HepG2 (cell line): ENCODE measurements at places on chromosomes 2 and 18. TPM values are rescaled to one million over a fixed set of nuclear protein-coding genes. Genes with fewer than 3 reads are reported as not detected.

DNA sequence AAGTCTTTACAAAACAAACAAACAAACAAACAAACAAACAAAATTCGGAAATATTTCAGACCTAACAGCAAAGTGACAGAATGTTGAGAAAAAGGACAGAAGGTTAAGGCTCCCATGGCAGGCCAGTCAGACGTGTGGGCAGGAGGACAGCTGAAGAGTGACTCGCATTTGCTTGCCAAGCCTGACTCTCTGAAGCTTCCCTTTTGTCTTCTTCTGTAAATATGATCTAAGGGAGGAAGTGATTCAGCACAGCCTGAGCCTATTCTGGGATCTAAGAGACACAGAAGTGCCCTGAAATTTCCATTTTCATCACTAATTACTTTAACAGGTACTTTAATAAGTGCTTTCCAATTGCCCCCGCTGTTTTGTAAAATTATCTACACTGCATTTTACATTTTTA is 134.0 kb upstream of the LYPD1 start:
- DNase-seq: no peak

DNA sequence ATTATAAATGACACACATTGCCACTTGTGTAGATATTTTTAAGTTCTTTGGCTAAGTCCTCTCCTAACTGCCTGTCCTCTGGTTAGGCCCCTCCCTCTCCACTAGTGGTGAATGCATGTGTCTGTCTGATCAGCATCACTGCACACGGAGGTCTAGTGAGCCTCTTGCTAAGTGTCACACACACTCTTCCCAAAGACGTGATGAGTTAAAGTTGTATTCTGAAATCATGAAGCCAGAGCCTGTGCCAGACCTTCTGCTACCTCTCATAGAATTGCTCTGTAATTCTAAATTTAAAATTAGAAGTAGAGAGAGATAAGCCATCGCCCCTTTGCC is 41.3 kb downstream of the RALB start:
- no peak for DNase-seq

DNA sequence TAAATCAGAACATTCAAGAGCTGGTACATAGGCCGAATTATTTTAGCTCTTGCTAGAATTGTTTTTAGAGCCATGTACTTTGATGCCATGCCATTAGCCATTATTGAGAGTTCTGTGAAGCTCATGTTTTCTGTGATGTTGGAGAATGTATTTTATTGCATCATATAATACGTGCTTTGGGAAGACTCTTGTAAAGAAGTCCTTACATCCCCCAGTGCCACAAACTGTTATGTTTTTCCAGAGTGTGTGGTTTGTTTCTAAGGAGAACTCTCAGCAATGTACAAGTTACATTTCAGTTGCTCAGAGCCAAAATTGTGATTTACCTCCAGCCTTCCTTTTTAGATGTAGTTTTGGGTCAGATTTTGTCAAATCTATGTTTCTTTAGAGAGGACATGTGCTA is 148.6 kb downstream of the HAUS1 start:
- DNase-seq: no peak

DNA sequence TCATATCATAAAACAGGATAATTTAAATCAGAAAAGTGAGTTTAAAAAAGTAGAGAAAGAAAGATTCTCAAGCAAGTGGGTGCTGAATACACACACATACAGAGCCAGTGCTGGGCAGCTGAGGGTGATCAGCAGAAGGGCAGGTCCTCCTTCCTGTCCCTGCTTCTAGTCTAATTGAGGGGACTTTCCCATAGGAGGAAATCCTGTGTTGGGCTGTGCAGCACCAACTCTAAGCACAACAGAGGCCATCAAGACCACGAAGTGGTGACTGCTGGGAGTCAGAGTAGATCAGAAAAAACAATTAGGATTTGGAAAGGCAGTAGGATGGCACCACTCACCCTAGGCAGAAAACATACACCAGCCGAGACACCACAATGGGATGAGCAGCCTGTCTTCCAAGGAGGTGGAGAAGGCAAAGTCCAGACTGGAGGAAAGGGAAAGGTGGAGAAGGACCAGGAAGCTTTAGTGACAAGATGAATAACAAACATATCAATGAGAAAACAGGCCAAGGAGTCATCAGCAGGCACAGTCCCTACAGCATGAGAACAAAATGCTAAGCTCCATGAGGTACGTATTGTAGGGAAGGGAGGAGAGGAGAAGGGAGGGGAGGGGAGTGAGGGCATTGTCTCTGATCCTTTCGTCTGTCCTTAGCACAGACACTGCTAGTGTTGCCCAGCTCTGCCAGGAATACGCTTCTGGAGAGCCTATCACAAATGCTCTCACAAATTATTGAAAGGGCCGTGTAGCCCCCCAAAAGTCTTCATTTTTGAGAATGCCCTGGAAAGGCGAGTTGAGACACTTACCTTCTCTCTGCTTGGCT is 16.7 kb upstream of the MSGN1 start:
- no peak for DNase-seq

- DNase-seq: no peak
These were observed 301.7 kb downstream of the ALK start for GRCh38 chr2:29619689-29620088.

DNA sequence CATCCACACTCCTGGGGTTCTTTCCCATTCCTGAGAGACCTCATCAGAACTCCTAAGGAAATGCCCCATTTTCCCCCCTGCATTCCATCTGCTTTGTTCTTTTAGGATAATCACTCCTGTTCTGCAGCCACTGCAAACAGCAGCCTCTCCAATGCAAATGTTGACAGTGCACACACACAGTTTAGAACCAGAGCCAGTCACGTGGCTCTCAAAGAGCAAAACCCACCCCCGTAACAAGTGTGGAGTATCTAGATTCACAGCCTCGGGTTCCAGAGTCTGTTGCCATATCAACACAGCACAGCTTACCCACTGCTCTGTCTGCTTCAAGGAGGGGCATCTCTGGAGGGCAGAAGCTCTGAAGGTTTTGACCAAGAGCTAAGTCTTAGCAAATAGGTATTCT is 180.0 kb downstream of the NAPG start:
- DNase-seq: peak; percentile 77

DNA sequence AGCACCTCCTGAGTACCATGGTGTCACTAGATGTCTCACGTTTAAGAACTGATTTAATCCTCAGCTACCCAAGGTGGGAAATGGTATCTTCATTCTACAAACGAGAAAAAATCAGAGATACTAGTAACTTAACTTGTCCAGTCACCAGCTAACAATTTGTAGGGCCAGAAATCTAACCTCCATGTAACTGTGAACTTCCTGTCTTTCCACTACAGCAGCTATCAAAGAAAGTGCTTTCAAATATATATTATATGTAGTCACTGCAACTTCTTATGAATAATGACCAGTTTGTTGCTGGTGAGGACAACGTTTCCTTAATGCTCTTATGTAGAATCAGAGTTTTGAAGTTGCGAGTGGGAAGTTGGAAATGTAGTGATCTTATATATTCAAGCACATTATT is 1.9 kb downstream of the REV1 start:
- DNase-seq: no peak

DNA sequence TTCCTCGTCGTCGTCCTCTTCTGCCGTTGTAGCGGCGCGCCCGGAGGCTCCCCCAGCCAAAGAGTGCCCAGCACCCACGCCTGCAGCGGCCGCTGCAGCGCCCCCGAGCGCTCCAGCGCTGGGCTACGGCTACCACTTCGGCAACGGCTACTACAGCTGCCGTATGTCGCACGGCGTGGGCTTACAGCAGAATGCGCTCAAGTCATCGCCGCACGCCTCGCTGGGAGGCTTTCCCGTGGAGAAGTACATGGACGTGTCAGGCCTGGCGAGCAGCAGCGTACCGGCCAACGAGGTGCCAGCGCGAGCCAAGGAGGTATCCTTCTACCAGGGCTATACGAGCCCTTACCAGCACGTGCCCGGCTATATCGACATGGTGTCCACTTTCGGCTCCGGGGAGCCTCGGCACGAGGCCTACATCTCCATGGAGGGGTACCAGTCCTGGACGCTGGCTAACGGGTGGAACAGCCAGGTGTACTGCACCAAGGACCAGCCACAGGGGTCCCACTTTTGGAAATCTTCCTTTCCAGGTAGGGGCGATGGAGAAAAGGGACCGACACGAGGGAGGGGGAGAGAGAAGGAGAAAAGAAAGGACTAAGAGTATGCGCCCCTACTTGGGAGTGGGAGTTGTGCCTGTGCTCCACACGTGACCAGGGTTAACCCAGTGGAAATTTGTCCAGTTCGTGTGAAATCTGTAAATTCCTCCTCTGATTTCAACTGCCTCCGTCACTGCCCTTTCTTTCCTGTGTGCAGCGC is 800 bp downstream of the HOXD13 start:
- no peak for DNase-seq

GRCh38 chr18:36993068-36993467 is 164.1 kb downstream of the KIAA1328 start:
- DNase-seq: no peak

DNA sequence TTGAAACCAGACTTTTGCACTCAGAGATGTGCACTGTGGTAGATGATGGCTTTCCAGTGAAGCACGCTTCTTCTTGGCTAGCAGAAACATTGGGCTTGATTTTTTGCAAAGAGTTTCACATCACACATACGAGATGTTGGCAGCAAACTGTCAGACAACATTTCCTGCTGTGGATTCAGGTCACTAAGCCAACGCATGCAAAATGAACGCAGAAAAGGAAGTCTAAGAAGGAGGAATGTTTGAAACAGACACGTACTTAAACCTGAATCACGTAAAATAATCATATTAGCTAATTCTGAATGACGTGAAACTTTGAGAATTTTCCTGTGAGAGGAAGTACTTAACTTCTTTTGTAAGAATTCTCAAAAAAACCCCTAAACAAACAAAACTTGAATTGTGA is 88.1 kb downstream of the EPB41L3 start:
- no peak for DNase-seq

GRCh38 chr18:13004396-13004795 is 13.2 kb downstream of the CEP192 start:
- DNase-seq: no peak

DNA sequence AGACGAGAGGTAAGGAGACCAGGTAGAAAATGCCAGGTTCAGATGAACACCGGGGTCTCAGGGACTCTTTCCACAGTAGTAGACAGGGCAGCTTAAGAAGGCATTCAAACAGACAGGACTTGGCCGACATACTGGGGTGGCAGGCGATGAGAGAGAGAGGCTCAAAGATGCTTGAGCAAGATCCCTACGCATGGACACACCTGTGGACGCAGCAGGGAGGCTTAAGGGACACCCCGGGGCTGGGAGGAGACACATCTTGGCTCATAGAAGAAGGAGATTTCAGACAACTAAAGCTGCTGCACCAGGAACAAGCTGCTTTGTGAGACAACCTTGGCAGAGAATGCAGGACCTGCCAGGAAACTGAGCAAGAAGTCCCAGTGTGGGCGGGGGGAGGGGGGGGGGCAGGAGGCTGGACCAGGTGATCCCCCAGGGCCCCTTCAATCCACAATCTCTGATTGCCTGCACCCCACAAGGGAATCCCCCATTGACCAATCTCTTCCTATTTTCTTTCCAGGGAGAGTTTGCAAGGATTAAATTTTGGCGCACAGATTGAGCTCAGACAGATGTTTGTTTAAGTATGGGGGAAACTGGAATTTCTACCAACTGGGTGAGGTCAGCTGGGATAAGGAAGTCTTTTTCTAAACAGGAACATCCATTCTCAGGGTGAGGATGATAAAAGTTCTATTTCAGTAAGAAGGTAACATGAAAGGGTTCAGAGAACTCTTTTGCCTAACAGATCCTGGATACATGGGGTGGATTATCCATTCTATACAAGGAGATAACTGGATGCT is 400.7 kb downstream of the NBAS start:
- DNase-seq: no peak

DNA sequence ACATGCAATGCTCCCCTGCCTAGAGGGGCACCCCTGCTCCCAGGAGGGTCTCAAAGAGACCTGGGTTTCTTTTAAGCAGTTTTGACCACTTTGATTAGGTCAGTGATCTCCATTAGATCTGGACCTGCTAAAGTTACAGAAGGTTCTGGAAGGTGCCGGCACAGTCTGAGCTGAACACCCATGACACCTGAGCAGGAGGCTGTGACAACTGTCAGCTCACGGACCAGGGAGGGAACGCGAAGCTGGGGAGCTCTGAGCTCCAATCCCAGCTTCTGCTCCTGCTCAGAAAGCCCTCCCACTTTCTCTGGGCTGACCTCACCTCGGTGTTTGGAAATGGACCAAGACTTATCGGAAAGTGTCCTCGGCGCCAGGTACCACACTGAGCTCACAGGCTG is 113.8 kb downstream of the NFATC1 start:
- no peak for DNase-seq

GRCh38 chr2:240757086-240757614 is 62.9 kb downstream of the KIF1A start:
- DNase-seq: no peak

DNA sequence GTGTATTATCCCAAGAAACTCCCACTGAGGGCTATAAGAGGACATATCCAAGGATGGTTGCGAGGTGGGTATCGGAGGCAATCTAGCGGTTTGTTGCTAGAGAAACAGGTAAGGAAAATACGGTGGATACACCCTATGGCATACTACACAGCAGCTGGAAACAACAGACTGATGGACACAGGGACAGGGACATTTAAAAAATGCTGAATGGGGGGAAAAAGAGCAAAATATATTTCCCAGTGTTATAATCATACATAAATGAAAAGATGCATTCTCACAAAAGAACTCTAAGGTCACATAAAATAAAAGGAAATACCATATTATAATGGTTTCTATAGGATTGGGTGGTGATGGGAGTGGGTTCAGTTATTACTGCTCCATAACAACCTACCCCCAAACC is 95.9 kb downstream of the SMC6 start:
- no peak for DNase-seq

- peak; percentile 59 for DNase-seq
These were observed 66.4 kb downstream of the MYO1B start for GRCh38 chr2:191311627-191312026.

- no peak for DNase-seq
These were observed 61.9 kb upstream of the ALPP start for GRCh38 chr2:232316461-232317330.

- no peak for DNase-seq
These were observed 68.6 kb downstream of the CAB39 start for GRCh38 chr2:230781130-230781797.

- no peak for DNase-seq
These were observed 22.1 kb downstream of the GPR39 start for GRCh38 chr2:132438691-132439090.

- no peak for DNase-seq
These were observed 164.4 kb upstream of the KLHL29 start for GRCh38 chr2:23220513-23221094.

- no peak for DNase-seq
These were observed 154.9 kb upstream of the NDUFV2 start for GRCh38 chr18:8947566-8947965.

GRCh38 chr2:105502625-105503334 is 103.9 kb upstream of the FHL2 start:
- no peak for DNase-seq

SPTBN1 gene
- total RNA-seq: 139 and 299 TPM in 2 replicates

UGT1A8 gene
- total RNA-seq: not detected in 2 replicates

COA5 gene
- total RNA-seq: 64.5 and 72.9 TPM in 2 replicates

RBM44 gene
- 0.13 and 0.15 TPM in 2 replicates for total RNA-seq

RESP18 gene
- total RNA-seq: not detected in 2 replicates

DHRS9 gene
- not detected in 2 replicates for total RNA-seq

KCNG2 gene
- not detected in 2 replicates for total RNA-seq

SLC9A4 gene
- not detected in 2 replicates for total RNA-seq

NOSTRIN gene
- total RNA-seq: 0.22 TPM in 1 of 2 replicates, not detected in the other

TMEM17 gene
- total RNA-seq: 0.22 and 0.28 TPM in 2 replicates

RND3 gene
- total RNA-seq: 0.13 and 0.73 TPM in 2 replicates

PIEZO2 gene
- 25.5 and 27.2 TPM in 2 replicates for total RNA-seq
